ENCODE measurements at places on chromosomes 7 and 10. TPM values are rescaled to one million over a fixed set of nuclear protein-coding genes. Genes with fewer than 3 reads are reported as not detected.

EBLN1 gene
- total RNA-seq, result not detected

WDR86 gene
- 0.14 TPM for total RNA-seq

FRMPD2 gene
- not detected for total RNA-seq

NODAL gene
- total RNA-seq, result not detected

CCDC6 gene
- 21.6 TPM for total RNA-seq

CCL24 gene
- total RNA-seq, result not detected

ENTPD1 gene
- not detected for total RNA-seq

LGI1 gene
- total RNA-seq, result not detected

OPALIN gene
- total RNA-seq, result not detected

LDB3 gene
- total RNA-seq, result not detected

CTTNBP2 gene
- 2.5 TPM for total RNA-seq

PPP1R17 gene
- total RNA-seq, result not detected

PRSS37 gene
- total RNA-seq, result not detected

FGFR2 gene
- 27.2 TPM for total RNA-seq

ZNF853 gene
- 0.99 TPM for total RNA-seq

POMZP3 gene
- total RNA-seq, result 3.6 TPM

AMPH gene
- not detected for total RNA-seq

TAS2R41 gene
- not detected for total RNA-seq

CAMK2B gene
- not detected for total RNA-seq

CHST12 gene
- total RNA-seq, result 8.8 TPM

GLI3 gene
- 2.8 TPM for total RNA-seq

SPACDR gene
- total RNA-seq, result not detected

CDNF gene
- total RNA-seq, result 0.21 TPM

LIPM gene
- not detected for total RNA-seq

TRIM74 gene
- not detected for total RNA-seq

ANLN gene
- total RNA-seq, result 90.5 TPM

LMTK2 gene
- total RNA-seq, result 15.8 TPM

LRRC18 gene
- total RNA-seq, result not detected

GATAD1 gene
- 9.0 TPM for total RNA-seq

OR6B1 gene
- not detected for total RNA-seq

OPN1SW gene
- total RNA-seq, result not detected

SPAG6 gene
- not detected for total RNA-seq

PNLIPRP1 gene
- total RNA-seq, result not detected

CFTR gene
- not detected for total RNA-seq

STEAP1 gene
- 20.3 TPM for total RNA-seq

NRCAM gene
- 1.1 TPM for total RNA-seq

CYP26A1 gene
- not detected for total RNA-seq

CYTH3 gene
- 12.3 TPM for total RNA-seq

WNT16 gene
- total RNA-seq, result not detected

GNGT1 gene
- total RNA-seq, result not detected

MBLAC1 gene
- total RNA-seq, result 2.1 TPM

LRRN3 gene
- 0.07 TPM for total RNA-seq

OR2A5 gene
- not detected for total RNA-seq

All from airway epithelial cell (primary cell).